ENCODE measurements at places on chromosomes 6 and 20.

GRCh38 chr20:17473659-17474058 lies 57.5 kb downstream of the BFSP1 start:
- no peak for DNase-seq

DNA sequence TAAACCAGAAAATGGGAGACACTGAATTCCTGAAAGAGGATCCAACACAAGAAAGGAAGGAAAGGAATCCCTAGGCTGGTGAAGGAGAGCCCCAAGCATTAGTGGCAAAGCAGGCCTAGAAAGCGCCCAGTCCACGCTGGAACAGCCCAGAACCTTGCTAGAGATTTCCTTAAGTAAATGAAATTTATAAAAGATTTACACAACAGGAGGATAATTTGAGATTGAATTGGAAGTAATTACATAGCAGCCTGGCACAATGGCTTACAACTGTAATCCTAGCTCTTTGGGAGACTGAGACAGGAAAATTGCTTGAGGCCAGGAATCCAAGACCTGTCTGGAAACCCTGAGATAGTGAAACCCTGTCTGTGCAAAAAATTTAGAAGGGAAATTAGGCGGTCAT lies 26.8 kb upstream of the C20orf144 start:
- no peak for DNase-seq

- DNase-seq: no peak
Observed at GRCh38 chr6:136886091-136886490, 36.0 kb upstream of the SLC35D3 start.

DNA sequence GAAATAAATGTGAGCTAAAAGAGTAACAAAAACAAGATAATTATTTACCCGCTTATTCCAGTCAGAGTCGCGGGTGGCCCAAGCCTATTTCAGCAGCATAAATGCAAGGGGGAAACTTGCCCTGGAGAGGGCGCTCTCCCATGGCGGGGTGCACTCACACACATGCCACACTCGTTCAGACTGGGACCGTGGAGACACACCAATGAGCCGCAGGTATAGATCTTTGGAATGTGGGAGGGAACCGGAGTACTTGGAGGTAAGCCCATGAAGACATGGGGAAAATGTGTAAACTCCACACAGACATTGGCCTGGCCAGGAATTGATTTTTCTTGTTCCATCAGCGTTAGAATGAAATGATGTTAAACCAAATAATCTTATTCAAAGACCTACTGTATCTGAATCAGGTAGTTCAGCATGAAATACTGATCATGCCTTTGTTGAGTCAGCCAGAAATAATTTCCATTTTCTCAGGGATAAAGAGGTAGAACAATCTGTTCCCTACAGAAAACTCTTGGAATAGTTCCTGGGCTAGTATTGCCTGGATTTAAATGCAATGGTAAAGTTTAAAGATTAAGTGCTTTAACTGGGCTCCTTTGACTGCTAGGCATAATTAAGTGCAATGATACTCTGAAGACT lies 191.5 kb downstream of the MCHR2 start:
- DNase-seq: no peak

DNA sequence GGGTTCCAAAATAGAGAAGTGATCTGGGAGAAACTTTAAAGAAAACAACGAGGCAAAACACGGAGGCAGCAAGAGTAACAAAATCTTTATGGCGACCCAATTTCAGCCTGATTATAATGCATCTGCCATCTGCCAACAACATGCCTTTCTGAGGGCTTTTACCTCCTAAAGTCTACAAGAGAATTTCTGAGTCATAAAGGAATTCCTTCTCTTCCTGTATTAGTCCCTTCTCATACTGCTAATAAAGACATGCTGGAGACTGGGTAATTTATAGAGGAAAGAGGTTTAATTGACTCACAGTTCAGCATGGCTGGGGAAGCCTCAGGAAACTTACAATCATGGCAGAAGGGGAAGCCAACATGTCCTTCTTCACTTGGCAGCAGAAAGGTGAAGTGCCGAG lies 226.6 kb downstream of the HACE1 start:
- no peak for DNase-seq

DNA sequence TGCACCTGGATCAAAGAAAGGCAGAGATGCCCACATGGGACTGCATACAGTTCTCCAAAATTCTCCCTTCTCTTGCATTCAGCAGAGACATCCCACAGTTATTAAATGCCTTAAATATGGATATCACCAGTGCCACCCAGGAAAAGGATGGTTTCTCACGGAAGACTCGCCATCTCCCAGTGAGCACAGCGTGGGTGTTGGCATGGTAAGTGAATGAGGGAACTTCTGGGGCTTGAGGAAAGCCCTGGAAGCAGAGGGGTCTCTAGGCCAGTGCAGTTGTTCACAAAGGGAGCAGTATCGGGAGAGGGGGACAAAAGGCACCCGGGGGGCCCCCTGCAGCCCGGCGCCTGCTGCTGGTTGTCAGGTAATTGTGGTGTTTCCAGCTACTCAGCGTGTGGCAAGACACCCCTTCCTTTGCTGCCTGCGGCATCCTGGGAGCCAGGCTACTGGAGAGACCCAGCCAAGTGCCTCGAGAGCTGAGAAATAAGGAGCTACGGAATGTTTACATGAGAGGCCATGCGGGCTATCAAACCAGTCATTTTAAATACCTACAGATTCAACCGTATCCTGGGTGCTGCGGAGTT lies 125.4 kb downstream of the PXDC1 start:
- no peak for DNase-seq

DNA sequence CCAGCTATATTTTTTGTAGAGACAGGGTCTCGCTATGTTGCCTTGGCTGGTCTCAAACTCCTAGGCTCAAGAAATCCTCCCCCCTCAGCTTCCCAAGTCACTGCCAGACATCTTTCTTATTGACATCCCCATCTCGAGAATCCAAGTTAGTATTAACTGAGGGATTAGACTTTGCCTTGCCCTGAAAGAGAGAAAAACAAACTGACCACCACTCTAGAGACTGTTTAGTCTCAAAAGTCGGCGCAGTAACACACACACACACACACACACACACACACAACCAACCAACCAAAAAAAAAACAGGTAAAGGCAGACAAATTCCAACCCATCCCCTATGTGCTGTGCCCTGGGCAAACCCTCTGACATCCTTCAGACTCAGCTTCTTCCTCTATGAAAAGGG lies 27.2 kb upstream of the PNPLA1 start:
- DNase-seq: no peak

GRCh38 chr6:84731401-84731800 lies 33.0 kb downstream of the TBX18 start:
- DNase-seq: no peak

- DNase-seq: no peak
Observed at GRCh38 chr6:44202972-44203750, 13.6 kb upstream of the MYMX start.

- DNase-seq: no peak
Observed at GRCh38 chr6:26251354-26252076, 113.5 kb upstream of the BTN3A2 start.

DNA sequence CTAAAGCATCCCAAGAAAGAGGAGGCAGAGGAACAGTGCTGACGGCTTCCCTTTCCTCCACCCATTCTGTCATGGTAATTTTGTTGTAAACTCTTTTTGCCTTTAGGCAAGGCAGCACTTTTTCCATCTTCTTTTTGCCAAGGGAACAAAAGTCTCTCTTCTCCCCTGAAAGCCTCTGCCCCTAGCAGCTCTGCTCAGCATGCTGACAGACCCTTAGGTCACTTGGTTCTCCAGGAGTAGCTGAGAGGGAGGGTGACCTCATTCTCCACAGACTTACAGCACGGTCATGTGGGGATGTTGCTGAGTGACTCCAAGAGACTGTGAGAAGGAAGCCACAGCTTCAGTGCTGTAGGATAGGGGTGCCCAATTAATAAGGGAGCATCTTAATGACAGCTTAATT lies 81.1 kb upstream of the RALGAPA2 start:
- DNase-seq: no peak

DNA sequence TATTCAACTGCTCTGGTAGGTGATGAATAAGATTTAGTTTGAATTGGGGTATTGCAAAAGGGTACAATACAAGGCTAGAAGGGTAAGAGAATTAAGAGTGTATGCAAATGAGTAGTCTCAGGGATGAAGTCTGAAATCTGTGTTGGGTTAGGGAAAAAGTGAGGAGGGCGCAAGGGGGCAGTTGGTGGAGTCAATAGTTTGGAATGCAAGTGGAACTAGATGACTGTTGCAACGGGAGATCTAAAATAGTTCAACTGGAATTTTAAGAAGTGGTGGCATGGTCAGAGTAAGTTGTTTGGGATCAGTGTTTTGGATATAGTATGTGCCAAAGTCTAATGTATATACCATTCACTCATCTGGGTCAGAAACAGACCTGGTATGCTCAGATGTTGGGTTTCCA lies 329.6 kb downstream of the GJA1 start:
- no peak for DNase-seq

DNA sequence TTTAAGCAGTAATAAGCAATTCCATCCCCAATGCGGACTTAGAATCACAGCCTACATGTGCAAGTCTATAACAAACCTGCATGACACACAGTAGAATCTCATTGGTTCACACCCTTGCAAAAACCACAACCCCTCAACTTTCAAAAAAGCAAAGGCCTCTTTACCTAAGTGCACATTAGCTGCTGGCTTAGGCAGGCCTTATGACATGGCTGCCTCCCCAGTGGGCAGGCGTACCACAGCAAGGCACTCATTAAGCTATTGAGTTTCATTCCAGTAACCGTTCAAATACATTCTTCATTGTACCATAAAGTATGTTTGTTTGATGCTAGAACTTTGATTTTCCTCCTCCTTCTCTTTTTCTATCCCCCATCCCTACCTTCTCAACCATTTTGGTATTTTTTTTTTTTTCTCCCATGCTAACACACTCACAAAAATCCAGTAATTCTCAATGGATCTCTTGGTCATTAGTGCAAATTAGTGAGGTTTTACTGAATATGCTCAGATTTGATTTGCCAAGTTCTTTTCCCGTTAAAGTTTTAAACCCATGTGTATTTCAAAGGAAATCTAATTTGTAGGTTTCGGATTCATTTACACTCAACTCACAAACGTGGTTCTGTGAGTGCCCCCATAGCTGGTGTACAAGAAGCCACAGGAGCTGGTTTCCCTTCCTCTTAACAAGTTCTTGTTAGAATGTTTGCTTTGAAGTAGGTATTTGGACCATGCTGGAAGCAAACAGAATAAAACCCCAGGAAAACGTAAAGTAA lies 460.4 kb upstream of the RUNX2 start:
- no peak for DNase-seq

GRCh38 chr6:28824793-28825731 lies 98.7 kb downstream of the TRIM27 start:
- no peak for DNase-seq

GRCh38 chr6:129981598-129981997 lies 36.8 kb upstream of the L3MBTL3 start:
- no peak for DNase-seq

- no peak for DNase-seq
Observed at GRCh38 chr6:74626288-74626687, 579.6 kb downstream of the COL12A1 start.

DNA sequence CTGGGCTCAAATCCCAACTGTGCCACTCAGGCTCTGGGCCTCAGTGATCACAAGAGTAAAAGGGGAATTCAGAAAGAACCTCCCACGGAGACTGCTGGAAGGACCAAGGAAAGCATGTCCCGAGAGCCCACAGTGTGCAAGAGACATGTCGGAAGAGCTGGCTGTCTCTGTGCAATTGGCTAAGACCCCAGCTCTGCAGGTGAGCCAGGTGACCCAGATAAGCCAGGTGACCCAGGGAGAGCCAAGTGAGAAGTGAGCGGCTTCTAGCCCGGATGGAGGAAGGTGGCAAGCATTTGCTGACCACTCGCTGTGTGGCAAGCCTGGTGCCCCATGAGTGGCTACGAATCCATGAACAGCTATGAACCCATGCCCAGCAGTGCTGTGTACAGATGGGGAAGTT lies 59.1 kb downstream of the RIPOR3 start:
- no peak for DNase-seq

- no peak for DNase-seq
Observed at GRCh38 chr20:64203037-64203777, 39.0 kb downstream of the MYT1 start.

- no peak for DNase-seq
Observed at GRCh38 chr6:139591075-139591865, 216.8 kb upstream of the CITED2 start.

DNA sequence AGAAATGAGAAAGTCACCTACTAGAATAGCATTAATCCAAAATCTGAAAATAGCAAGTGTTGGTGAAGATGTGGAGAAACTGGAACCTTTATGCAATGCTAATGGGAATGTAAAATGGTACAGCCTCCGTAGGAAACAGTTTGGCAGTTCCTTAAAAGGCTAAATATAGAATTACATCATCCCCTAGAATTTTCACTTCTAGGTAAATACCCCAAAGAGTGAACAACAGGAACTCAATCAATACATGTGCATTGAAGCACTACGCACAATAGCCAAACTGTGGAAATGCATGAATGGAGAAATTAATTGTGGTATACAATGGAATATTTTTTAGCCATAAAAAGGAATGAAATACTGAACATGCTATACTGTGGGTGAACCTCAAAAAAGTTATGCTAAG lies 982.0 kb upstream of the FLRT3 start:
- no peak for DNase-seq

DNA sequence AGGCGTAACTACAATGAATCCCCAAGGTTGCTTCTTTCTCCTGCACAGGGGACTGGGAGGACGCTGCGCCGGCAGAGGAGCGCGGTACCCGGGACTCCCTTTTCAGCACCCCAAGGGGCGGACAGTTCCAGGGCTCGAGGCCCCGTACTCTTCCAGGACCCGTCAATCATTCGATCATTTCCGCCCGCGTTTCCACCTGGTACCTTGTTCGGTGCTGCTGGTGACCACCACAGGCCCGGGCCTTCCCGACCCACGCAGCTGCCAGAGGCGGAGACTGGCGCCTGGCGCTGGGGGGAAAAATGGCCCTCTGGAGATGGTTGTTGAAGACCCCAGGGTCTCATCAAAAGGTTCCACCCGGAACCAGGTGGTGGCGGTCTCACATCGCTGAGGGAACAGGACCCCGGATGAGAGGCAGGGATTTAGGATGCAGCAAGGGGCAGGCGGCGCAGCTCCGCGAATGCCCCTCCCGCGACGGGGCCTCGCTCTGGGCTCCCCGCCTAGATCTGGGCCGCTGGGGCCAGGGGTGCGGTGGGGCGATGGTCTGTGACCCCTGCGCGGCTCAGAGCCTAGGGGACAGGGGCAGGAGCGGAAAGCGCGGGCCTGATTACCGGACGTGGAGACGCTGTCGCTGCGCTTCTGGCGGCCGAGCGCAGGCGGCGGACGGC lies 744 bp downstream of the VSX1 start:
- DNase-seq: no peak
